ENCODE measurements at places on chromosomes 4 and X. TPM values are rescaled to one million over a fixed set of nuclear protein-coding genes. Genes with fewer than 3 reads are reported as not detected.

DNA sequence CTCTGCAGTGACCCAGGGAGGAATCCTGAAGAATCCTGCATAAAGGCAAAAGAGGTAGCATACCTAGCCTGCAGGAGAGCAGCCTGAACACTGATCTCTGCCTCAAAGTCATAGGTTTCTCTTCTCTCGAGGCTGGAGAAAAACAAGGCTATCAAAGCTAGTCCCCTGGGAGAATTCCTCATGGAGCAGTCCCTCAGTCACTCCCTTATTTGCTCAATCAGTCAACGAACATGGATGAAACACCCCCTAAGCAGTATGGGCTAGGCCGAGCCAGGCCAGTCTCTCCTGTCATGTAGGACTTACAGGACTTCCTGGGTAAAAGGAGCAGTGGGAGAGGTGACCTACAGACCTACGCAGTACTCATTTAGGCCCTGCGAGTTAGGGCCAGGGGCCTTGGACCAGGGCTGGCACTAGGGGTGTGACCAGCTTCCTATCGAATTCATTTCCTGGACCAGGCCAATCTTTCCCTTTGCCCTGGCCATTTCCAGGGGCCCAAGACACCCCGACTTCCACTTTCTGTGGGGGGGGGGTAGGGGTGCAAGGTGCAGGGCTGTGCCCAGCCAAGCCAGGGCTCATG is 164.1 kb downstream of the EFNB1 start:
- H3K27ac ChIP-seq: no peak overlapping the region
- H3K36me3 ChIP-seq: no peaks in the 10 kb centered on the region
- H3K4me1 ChIP-seq: peaks cover 3% of the 10 kb centered on the region
- no peaks in the 10 kb centered on the region for H3K27me3 ChIP-seq
- DNase-seq: no peak

DNA sequence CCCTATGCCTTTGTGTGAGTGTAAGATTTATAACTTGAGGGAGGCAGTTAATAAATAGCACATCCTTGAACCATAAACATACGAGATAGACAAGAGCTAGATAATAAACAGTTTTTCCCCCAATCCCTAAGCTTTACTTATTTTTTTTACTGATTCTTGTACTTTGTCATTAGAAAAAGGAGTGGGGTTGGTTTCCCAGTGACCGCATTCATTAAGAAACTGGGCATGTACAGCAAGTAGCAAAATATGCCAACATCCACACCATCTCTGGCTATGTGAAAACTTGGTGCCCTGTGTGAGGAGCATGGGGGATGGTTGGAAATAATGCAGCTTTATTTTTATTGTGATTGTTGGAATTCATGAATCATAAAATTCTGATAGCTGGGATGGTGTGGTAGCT is 176.2 kb downstream of the CBR4 start:
- H3K4me1 ChIP-seq: peaks cover 19% of the 10 kb centered on the region
- no peaks in the 10 kb centered on the region for H3K36me3 ChIP-seq
- H3K27ac ChIP-seq: peak overlapping the region; percentile 54
- H3K4me3 ChIP-seq: peak overlapping the region; percentile 85

DNA sequence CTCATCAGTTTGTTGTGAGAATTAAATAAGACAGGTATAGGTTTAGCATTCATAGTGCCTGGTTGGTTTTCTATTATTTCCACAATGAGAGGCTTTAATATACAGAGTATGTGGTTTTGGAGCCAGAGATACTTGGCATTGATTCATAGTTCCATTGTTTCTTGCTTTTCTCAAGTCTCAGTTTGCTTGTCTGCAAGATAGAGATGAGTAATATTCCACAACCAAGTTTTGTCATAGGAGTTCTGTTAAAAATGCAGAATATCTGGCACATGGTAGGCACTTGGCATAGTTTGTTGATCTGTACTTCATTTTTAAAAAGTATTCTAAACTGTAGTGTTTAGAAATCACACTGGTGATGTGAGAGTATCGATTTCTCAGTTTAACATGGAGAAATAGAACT is 37.5 kb upstream of the EDA2R start:
- no peak overlapping the region for H3K4me3 ChIP-seq
- H3K27me3 ChIP-seq: no peaks in the 10 kb centered on the region
- no peaks in the 10 kb centered on the region for H3K36me3 ChIP-seq
- H3K27ac ChIP-seq: no peak overlapping the region

DNA sequence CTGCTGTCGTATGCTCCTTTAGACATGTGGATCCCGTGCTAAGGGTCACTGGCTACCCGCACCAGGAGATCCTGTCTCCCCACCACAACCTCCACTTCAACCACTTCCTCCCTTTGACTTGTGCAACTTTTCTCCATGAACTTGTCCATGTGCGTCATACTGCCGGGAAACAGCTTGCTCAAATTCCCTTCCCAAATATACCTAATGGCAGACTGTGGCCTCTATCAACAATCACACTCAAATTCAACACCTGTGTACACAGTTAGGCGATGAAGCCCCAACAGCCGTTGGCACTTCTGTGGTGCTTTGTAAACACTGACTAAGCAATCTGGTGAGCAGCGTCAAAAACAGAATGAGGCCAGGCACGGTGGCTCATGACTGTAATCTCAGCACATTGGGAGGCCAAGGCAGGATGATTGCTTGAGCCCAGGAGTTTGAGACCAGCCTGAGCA is 49.5 kb downstream of the CD99L2 start:
- no peaks in the 10 kb centered on the region for H3K36me3 ChIP-seq
- DNase-seq: peak; percentile 75
- peak overlapping the region; percentile 43 for H3K27ac ChIP-seq

GRCh38 chrX:635428-636090 is 5.0 kb downstream of the SHOX start:
- peaks cover 44% of the 10 kb centered on the region for H3K27me3 ChIP-seq
- peak; percentile 53 for DNase-seq
- no peaks in the 10 kb centered on the region for H3K36me3 ChIP-seq
- no peaks in the 10 kb centered on the region for H3K4me1 ChIP-seq
- no peak overlapping the region for H3K4me3 ChIP-seq

- no peaks in the 10 kb centered on the region for H3K27me3 ChIP-seq
- DNase-seq: peak; percentile 57
- H3K27ac ChIP-seq: no peak overlapping the region
Observed at GRCh38 chr4:139115226-139115625, 61.8 kb downstream of the ELF2 start.

- no peaks in the 10 kb centered on the region for H3K27me3 ChIP-seq
- no peak overlapping the region for H3K27ac ChIP-seq
- peaks cover 12% of the 10 kb centered on the region for H3K4me1 ChIP-seq
- DNase-seq: peak; percentile 52
- peaks cover 22% of the 10 kb centered on the region for H3K36me3 ChIP-seq
Observed at GRCh38 chr4:3316146-3316545, 23.3 kb downstream of the RGS12 start.

DNA sequence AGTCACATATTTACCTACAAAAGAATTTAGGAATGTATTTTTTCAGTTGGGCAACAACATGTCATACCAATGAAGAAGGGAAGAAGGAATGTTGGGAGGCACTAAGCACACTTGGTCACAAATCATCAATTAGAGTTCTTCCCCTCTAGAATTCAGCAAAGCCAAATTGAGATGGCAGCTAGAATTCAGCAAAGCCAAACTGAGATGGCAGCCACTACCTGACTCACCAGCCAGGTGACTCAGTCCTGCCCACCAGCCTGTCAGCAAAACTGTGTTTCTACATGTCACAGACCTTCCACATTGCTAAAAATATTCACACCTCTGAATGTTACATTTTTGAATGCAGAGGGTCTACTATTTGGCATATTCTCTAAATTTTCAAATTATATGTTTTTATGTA is 63.2 kb upstream of the NOCT start:
- no peak for DNase-seq
- no peak overlapping the region for H3K27ac ChIP-seq
- H3K27me3 ChIP-seq: no peaks in the 10 kb centered on the region
- peaks cover 4% of the 10 kb centered on the region for H3K4me1 ChIP-seq
- H3K4me3 ChIP-seq: no peak overlapping the region
- no peaks in the 10 kb centered on the region for H3K36me3 ChIP-seq

- no peaks in the 10 kb centered on the region for H3K36me3 ChIP-seq
- H3K27ac ChIP-seq: peak overlapping the region; percentile 94
- peaks cover 10% of the 10 kb centered on the region for H3K4me1 ChIP-seq
- peak; percentile 44 for DNase-seq
- H3K27me3 ChIP-seq: no peaks in the 10 kb centered on the region
Observed at GRCh38 chr4:173370130-173370476, 651 bp upstream of the SAP30 start.

DNA sequence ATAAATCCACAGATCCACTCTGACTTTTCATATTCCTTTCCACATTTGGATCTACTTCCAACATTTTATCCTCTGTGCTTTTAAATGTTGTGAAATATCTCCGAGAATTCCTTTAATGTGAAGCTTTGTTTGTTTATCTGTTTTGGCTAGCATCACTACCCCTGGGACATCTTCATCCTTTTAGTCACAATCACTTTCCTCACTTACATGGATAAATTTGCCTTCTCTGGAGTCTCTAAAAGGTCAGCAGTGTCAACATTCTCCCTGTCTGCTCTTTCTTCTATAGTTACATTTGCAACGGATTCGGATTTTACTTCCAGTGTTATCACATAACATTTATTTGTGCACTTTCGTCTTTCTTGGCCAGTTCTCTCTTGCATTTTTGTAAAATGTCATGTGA is 34.2 kb upstream of the LRAT start:
- no peaks in the 10 kb centered on the region for H3K4me1 ChIP-seq
- no peak overlapping the region for H3K4me3 ChIP-seq
- DNase-seq: no peak

Gene GK
- total RNA-seq: 32.4 TPM

Gene TMPRSS11B
- total RNA-seq: not detected

Gene GAGE13
- total RNA-seq: not detected

Gene MAGEC3
- not detected for total RNA-seq

Gene PNMA6A
- total RNA-seq: 0.86 TPM

All from upper lobe of left lung (tissue), 6 donors.